ENCODE measurements at places on chromosomes 16 and 17. TPM values are rescaled to one million over a fixed set of nuclear protein-coding genes. Genes with fewer than 3 reads are reported as not detected.

- no peak for DNase-seq
Measured at GRCh38 chr16:80620736-80621605, 80.2 kb downstream of the DYNLRB2 start.

- no peak for DNase-seq
Measured at GRCh38 chr16:12573730-12574383, 229.8 kb downstream of the CPPED1 start.

Gene RNF166
- 22.0 TPM for total RNA-seq

Gene HCRT
- total RNA-seq = not detected

Gene TMEM238L
- not detected for total RNA-seq

Gene TACO1
- 12.4 TPM for total RNA-seq
